ENCODE measurements at places on chromosomes 7 and 10. TPM values are rescaled to one million over a fixed set of nuclear protein-coding genes. Genes with fewer than 3 reads are reported as not detected.

MMP21 gene
- total RNA-seq = 0.13 TPM

GALNT17 gene
- total RNA-seq = not detected

RADIL gene
- total RNA-seq = 0.80 TPM

SLC26A5 gene
- 0.14 TPM for total RNA-seq

MBLAC1 gene
- 1.3 TPM for total RNA-seq

TRPV6 gene
- not detected for total RNA-seq

HHEX gene
- 78.8 TPM for total RNA-seq

ZPBP gene
- total RNA-seq = not detected

ACBD7 gene
- 1.7 TPM for total RNA-seq

PNLIPRP2 gene
- not detected for total RNA-seq

IGFBP1 gene
- total RNA-seq = 0.72 TPM

CROT gene
- total RNA-seq = 12.2 TPM

LIPK gene
- not detected for total RNA-seq

SUN3 gene
- total RNA-seq = not detected

SFXN4 gene
- total RNA-seq = 25.4 TPM

SORCS1 gene
- not detected for total RNA-seq

C10orf143 gene
- 0.57 TPM for total RNA-seq

INHBA gene
- 19.5 TPM for total RNA-seq

EPHA1 gene
- total RNA-seq = under 0.01 TPM

GTPBP4 gene
- 51.1 TPM for total RNA-seq

DYNC1I1 gene
- 4.0 TPM for total RNA-seq

SLC13A1 gene
- total RNA-seq = not detected

TCAF2 gene
- 31.0 TPM for total RNA-seq

GRM3 gene
- not detected for total RNA-seq

PFKFB3 gene
- 25.9 TPM for total RNA-seq

VWDE gene
- 0.50 TPM for total RNA-seq

MNX1 gene
- total RNA-seq = not detected
